Aorta (tissue), 5 donors: ENCODE measurements at places on chromosomes 7 and 10. TPM values are rescaled to one million over a fixed set of nuclear protein-coding genes. Genes with fewer than 3 reads are reported as not detected.

- DNase-seq: no peak
- no peak overlapping the region for H3K4me3 ChIP-seq
- H3K27ac ChIP-seq: no peak overlapping the region
- H3K4me1 ChIP-seq: no peaks in the 10 kb centered on the region
- H3K36me3 ChIP-seq: no peaks in the 10 kb centered on the region
Measured at GRCh38 chr10:84196083-84196482, 1.7 kb downstream of the CDHR1 start.

- peak overlapping the region; percentile 99 for H3K27ac ChIP-seq
- peak; percentile 76 for DNase-seq
- no peaks in the 10 kb centered on the region for H3K4me1 ChIP-seq
- peak overlapping the region; percentile 98 for H3K4me3 ChIP-seq
- no peaks in the 10 kb centered on the region for H3K27me3 ChIP-seq
Measured at GRCh38 chr7:1531263-1531978, 919 bp downstream of the MAFK start.

- no peaks in the 10 kb centered on the region for H3K27me3 ChIP-seq
- no peaks in the 10 kb centered on the region for H3K4me1 ChIP-seq
- no peak overlapping the region for H3K27ac ChIP-seq
- no peak overlapping the region for H3K4me3 ChIP-seq
Measured at GRCh38 chr10:122267849-122268737, 3.0 kb upstream of the BTBD16 start.

- no peaks in the 10 kb centered on the region for H3K27me3 ChIP-seq
- H3K27ac ChIP-seq: no peak overlapping the region
- H3K4me3 ChIP-seq: peak overlapping the region; percentile 12
Measured at GRCh38 chr10:120948889-120949608, 97.9 kb downstream of the WDR11 start.

DNA sequence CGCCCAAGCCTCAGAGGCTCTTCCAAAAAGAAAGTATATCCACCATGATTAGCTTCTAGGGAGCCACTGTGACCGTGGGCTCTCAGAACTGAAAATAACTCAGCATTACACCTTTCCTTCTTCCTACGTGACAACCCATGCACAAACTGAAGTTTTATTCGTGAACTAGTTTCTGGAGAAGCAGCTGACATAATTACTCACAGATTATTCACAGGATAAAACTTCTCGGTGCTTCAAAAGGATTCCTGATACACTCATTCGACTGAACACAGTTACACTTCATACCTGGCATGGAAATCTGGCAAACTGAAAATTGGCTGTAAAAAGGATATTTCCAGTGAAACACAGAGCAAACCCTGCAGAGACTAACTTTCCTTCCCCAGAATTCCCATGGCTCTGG, 139.2 kb upstream of the PTER start:
- H3K4me3 ChIP-seq: no peak overlapping the region
- no peaks in the 10 kb centered on the region for H3K27me3 ChIP-seq
- no peak overlapping the region for H3K27ac ChIP-seq
- DNase-seq: no peak
- H3K36me3 ChIP-seq: no peaks in the 10 kb centered on the region

DNA sequence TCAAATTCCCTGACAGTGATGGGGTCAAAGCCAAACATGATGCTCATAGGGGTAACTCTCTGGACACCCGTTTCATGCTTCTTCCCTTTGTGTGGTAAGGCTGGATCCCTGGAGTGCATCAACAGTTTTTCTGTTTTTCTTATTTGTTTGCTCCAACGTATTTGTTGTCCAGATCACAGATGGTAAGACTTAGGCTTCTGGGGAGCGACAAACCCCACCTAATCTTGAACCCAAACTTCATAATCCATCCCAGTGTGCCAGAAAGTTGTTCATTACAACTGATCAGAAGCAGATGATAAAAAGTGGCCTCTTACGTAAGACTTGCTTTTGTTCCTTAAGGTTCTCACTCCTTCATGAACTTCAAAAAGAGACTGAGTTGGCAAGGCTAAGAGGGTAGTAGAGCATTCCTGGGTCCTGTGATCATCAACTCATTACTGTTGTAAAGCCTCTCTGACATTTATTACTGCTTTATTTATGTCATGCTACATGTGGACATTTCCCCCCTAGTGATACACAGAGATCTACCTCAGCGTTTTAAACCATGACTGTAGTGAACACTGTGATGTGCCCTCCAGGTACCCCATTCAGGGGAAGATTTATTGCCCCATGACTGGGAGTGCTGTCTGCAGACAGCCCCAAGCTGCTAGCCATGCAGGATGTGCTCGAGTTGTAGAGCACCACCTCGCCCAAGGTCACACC, 125.6 kb downstream of the CCDC71L start:
- H3K27me3 ChIP-seq: no peaks in the 10 kb centered on the region
- no peaks in the 10 kb centered on the region for H3K4me1 ChIP-seq
- DNase-seq: no peak
- H3K4me3 ChIP-seq: no peak overlapping the region

DNA sequence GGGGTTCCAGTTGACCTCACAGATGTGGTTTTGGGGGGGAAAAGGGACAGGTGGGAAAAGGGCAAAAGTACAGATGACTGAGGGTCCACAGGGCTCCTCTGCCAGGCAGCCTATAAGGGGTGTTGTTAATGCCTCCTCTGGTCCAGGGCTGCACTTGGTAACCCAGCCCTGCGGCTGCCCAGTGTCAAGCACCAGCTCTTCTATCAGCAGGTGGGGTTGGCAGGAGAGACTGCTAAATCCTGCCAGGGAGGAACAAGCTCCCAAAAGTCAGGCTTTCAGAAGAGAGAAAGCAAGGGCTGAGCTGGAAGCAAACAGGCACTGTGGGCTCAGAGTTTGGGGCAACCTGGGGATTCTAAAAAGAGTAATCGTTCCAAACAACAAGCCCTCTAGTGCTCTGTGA, 39.1 kb downstream of the LRRC20 start:
- H3K4me1 ChIP-seq: no peaks in the 10 kb centered on the region
- no peak for DNase-seq
- no peaks in the 10 kb centered on the region for H3K36me3 ChIP-seq
- no peaks in the 10 kb centered on the region for H3K27me3 ChIP-seq
- no peak overlapping the region for H3K27ac ChIP-seq
- H3K4me3 ChIP-seq: no peak overlapping the region

DNA sequence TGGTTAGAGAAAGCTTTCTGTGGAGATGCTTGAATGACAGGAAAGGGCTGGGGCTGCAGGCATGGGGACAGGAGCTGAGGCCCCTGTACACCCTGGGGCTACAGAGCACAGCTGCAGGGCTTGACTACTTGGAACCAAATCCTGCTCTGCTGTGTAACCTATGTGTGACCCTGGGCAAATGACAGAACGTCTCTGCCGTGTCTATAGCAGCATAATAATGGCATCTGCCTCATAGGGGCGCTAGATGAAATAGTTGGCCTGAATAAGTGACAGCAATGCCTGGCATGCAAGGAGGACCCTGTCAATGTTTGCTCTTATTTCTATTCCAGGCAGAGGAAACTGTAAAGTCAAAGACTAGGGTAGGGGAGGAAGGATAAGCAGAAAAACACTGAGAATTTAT, 254.0 kb downstream of the USP6NL start:
- no peaks in the 10 kb centered on the region for H3K4me1 ChIP-seq
- H3K27me3 ChIP-seq: no peaks in the 10 kb centered on the region
- no peak overlapping the region for H3K27ac ChIP-seq
- H3K4me3 ChIP-seq: no peak overlapping the region

GRCh38 chr10:102701272-102701671, 12.9 kb downstream of the ARL3 start:
- no peak overlapping the region for H3K4me3 ChIP-seq
- no peak for DNase-seq
- no peaks in the 10 kb centered on the region for H3K36me3 ChIP-seq
- no peak overlapping the region for H3K27ac ChIP-seq
- H3K27me3 ChIP-seq: no peaks in the 10 kb centered on the region

DNA sequence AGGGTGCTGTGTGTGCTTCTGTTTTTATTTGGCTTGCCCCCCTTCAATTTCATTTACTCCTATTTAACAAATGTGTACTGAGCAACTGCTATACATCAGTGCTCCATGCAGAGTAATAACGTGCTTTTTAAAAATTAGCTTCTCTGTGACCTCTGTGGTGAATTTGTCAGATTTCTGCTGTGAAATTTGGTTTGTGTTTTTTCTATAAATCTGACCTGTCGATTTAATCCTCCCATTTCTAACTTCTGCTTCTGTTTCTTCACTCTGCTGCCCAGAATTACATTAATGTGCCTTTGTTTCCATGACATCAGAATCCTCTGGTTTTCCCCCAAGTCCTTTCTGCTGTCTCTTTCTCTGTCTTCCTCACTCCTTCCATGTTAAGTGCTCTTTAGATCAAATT, 123.8 kb upstream of the CACNA2D1 start:
- DNase-seq: no peak
- no peaks in the 10 kb centered on the region for H3K36me3 ChIP-seq
- H3K4me1 ChIP-seq: peaks cover 3% of the 10 kb centered on the region
- H3K4me3 ChIP-seq: no peak overlapping the region
- no peaks in the 10 kb centered on the region for H3K27me3 ChIP-seq

DNA sequence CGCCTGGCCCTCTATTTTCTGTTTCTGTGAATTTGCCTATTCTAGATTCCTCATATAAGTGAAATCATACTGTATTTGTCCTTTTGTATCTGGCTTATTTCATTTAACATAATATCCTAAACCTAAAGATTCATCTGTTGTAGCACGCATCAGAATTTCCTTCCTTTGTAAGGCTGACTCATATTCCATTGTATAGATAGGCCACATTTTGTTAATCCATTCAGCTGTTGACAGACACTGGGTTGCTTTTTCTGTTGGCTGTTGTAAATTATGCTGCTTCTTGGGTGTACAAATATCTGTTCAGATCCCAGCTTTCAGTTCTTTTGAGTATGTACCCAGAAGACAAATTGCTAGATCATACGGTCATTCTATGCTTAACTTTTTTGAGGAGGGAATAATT, 28.8 kb upstream of the CUL1 start:
- H3K27me3 ChIP-seq: no peaks in the 10 kb centered on the region
- H3K4me3 ChIP-seq: no peak overlapping the region
- no peak overlapping the region for H3K27ac ChIP-seq
- no peaks in the 10 kb centered on the region for H3K36me3 ChIP-seq
- DNase-seq: no peak

GRCh38 chr10:21732067-21732772, 198.2 kb downstream of the MLLT10 start:
- no peak overlapping the region for H3K4me3 ChIP-seq
- DNase-seq: peak; percentile 58
- H3K27ac ChIP-seq: no peak overlapping the region
- H3K36me3 ChIP-seq: peaks cover 4% of the 10 kb centered on the region
- H3K4me1 ChIP-seq: no peaks in the 10 kb centered on the region
- H3K27me3 ChIP-seq: no peaks in the 10 kb centered on the region

DNA sequence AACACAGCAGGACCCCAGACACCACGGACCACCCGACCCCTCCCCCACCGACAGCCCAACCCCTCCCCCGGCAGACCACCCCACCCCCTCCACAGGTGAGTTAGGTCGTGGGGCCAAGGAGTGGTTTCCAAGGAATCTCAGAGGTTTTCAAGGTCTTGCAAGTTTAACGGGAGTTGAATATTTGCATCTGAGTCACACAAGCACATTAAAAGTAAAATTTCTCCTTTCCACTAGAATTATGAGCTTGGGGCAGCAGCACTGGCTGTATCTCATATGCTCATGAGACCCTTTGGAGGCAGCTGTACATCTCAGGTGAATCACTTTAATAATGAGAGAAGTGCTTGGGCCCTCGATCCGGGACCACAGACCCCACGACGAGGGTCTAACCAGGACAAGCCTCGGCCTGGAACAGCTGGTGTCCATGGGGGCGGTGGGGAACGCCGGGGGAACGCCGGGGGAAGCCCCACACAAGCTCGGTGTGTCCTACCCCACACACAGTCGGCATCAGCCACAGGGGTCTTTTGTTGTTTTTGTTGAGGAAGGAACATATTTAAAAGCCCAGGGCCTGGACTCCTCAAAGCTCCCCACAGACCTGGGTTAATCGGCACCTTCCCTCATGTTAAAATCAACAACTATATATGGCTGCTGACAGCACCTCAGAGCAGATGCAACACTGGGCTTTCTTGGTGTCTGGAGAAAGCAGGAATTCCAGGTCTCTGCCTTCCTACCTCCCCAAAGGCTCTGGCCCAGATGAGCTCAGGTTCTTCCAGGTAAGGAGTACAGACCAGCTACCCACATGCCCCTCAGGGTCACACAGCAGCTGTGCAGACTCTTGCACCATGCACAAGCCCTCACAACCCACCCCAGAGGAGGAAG, 130.3 kb downstream of the DIP2C start:
- H3K4me3 ChIP-seq: no peak overlapping the region
- H3K4me1 ChIP-seq: no peaks in the 10 kb centered on the region
- no peak overlapping the region for H3K27ac ChIP-seq
- no peaks in the 10 kb centered on the region for H3K36me3 ChIP-seq
- DNase-seq: no peak

DNA sequence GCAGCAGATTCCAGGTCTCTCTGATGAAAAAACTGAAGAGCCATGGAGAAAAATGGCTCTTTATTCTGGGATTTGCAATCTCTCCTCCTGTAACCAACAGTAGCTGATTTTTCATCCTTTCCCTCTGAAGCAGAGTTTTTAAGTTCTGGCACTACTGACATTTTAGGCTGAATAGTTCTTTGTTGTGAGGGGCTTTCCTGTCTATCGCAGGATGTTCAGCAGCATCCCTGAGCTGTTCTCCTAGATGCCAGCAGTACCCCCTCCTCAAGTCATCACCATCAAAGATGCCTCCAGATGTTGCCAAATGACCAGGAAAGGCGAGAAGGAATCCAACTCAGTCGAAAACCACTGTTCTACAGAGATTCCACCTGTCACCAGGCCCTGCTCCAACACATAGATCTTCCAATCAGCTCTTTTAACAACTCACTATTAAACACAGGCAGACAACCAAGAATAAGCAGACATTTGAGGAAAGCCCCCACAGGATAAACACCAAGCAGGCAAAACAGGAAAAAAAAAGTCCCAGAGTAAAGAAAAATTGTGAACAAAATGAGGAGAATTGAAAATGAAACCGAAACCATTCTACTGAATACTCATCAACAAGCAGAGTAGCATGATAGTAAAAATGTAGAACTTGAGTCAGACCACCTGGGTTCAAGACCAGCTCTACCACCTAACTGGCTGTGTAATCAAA, 124.8 kb downstream of the MPP7 start:
- H3K27me3 ChIP-seq: no peaks in the 10 kb centered on the region
- peak overlapping the region; percentile 62 for H3K4me3 ChIP-seq
- no peaks in the 10 kb centered on the region for H3K36me3 ChIP-seq
- H3K27ac ChIP-seq: peak overlapping the region; percentile 64

GRCh38 chr10:16686054-16686902, 130.9 kb downstream of the RSU1 start:
- H3K4me3 ChIP-seq: no peak overlapping the region
- DNase-seq: no peak
- H3K27ac ChIP-seq: no peak overlapping the region

GRCh38 chr10:112526139-112526538, 79.1 kb downstream of the VTI1A start:
- H3K27ac ChIP-seq: no peak overlapping the region
- H3K27me3 ChIP-seq: no peaks in the 10 kb centered on the region
- no peaks in the 10 kb centered on the region for H3K4me1 ChIP-seq
- DNase-seq: no peak

GRCh38 chr10:5030989-5031388, 27.3 kb upstream of the AKR1C2 start:
- H3K27ac ChIP-seq: no peak overlapping the region
- H3K4me3 ChIP-seq: no peak overlapping the region
- DNase-seq: no peak
- H3K4me1 ChIP-seq: no peaks in the 10 kb centered on the region

- peak overlapping the region; percentile 0 for H3K27ac ChIP-seq
- H3K36me3 ChIP-seq: no peaks in the 10 kb centered on the region
- no peak overlapping the region for H3K4me3 ChIP-seq
- H3K4me1 ChIP-seq: no peaks in the 10 kb centered on the region
- no peaks in the 10 kb centered on the region for H3K27me3 ChIP-seq
Measured at GRCh38 chr10:79149662-79150443, 81.1 kb downstream of the ZMIZ1 start.

Gene CPVL
- 27.9 TPM for polyA plus RNA-seq

Gene AMPH
- 2.5 TPM for polyA plus RNA-seq

Gene DOCK1
- polyA plus RNA-seq: 10.9 TPM

Gene TRIM4
- polyA plus RNA-seq: 16.4 TPM
